ENCODE measurements at places on chromosomes 7 and 10. TPM values are rescaled to one million over a fixed set of nuclear protein-coding genes. Genes with fewer than 3 reads are reported as not detected.
A peak's percentile ranks its signal among the peaks of the same experiment; 100 is the strongest.

Gene ACTR1A
- 74.7 TPM for polyA plus RNA-seq

Gene AOC1
- 99.1 TPM for polyA plus RNA-seq

Gene SSC4D
- 12.9 TPM for polyA plus RNA-seq

Gene UCMA
- polyA plus RNA-seq, result not detected

Gene LCOR
- 2.8 TPM for polyA plus RNA-seq

Gene CYP2E1
- polyA plus RNA-seq, result 3.4 TPM

Gene SPAG6
- 0.30 TPM for polyA plus RNA-seq

Gene ZNF487
- polyA plus RNA-seq, result 9.7 TPM

Gene OR9A2
- not detected for polyA plus RNA-seq

Gene TMEM139
- 108 TPM for polyA plus RNA-seq

Gene HOXA10
- polyA plus RNA-seq, result 17.9 TPM

DNA sequence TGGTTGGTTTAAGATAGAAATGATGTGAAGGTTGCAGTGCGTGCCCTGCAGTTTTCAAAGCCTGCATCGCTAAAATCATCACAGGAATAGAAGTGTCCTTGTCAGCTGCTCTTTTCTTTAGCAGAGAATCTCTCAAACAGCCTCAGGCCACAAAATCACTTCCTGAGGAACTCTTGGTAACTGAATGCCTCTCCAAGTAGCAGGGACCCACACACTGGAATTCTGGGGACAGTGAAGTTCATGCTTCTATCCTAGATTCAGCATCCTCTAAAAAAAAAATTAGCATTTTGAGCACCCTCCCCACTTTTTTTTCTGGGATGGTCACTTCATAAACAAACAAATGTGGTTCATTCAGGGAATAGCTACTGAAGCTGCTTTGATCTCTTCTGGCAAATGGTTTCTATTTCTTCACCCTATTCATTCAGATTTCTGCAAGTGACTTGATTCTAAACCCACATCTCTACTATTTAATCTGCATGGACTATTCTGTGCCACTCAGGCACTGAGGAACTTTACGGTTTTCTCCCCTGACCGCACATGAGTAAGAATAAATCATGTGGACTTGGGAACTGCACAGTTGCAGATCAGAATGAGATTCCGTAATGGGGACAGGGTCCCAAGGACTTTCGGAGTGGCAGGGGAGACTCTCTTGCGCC lies 306.9 kb downstream of the FRMD4A start:
- no peak for DNase-seq

GRCh38 chr7:117325836-117326235 lies 3.0 kb upstream of the WNT2 start:
- DNase-seq, result no peak

- no peak for DNase-seq
Observed at GRCh38 chr7:22612776-22613175, 112.8 kb upstream of the STEAP1B start.

- DNase-seq, result no peak
Observed at GRCh38 chr7:151793531-151793951, 83.4 kb downstream of the PRKAG2 start.

- DNase-seq, result no peak
Observed at GRCh38 chr7:65441010-65441409, 67.4 kb downstream of the ZNF92 start.

DNA sequence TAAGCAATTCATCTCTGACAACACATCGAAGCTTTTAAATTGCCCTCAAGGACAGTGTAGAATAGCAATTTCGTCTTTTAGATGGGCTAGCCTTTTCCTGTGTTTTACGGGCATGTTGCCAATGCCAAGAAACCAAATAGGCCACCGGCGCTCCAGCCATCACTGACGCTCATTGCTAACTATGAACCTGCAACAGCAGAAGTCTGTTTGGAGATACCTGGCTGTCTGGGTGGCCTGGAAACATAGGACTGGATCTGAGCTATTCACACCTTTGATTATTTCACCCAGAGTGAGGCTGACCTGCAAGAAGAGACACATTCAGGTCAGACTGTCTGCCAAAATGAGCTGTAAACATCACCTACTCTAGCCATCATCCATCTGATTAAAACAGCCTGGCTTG lies 12.0 kb downstream of the KPNA7 start:
- DNase-seq, result no peak

DNA sequence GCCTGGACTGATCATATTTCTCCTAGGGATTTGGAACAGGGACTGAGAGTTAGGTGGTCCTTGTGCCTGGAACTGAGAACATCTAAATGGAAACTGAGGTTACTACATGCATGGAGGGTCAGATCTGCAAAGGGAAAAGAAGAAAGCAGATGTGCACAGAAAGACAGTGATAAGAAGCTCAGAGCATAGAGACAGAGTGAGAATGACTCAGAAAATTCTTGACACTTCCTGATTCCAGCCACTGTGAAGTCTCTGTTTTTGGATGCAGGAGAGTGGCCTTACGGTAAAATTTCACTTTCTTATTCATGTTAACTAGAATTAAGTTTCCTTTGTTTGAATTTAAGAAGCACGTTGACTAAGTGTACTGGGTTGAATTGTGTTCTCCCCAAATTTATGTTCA lies 241.7 kb downstream of the TMEM26 start:
- DNase-seq, result no peak

DNA sequence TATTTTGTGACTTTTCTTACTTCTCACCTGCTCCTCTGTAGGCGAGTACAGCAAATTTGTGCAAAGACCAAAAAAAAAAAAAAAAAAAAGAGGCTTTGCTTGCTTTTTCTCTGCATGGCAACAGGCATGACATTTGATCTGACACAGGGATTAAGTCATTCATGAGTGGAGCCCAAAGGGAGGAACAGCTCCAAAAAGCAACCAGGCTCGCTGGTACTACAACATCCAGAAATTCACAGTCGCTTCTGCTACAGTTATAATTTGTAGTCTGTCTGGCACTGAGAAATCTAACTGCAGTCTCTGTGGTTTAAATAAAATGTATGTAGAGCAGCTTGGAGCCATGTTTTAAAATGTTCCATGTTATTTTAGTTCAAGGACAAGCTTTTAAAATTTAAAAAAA lies 31.7 kb downstream of the MKX start:
- DNase-seq, result peak; percentile 51

DNA sequence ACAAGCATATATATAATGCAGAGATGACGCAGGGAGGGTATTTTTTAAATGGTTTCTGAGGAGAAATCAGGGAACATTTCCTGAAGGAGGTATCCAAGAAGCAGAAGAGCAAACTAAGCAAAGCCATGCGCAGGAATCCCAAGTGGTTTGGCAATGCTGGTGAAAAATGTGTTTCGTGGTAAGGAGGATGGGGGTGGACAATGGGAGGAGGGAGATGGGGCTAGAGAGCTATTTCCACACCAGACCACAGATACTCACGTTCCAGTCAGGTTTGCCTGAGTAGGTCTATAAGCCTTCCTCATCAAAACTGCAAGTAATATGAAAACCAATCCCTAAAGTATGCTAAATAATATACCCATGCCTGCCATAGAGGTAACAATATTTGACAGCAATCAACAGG lies 223.7 kb upstream of the MKLN1 start:
- no peak for DNase-seq

GRCh38 chr7:73892003-73892999 lies 31.3 kb downstream of the TMEM270 start:
- no peak for DNase-seq

DNA sequence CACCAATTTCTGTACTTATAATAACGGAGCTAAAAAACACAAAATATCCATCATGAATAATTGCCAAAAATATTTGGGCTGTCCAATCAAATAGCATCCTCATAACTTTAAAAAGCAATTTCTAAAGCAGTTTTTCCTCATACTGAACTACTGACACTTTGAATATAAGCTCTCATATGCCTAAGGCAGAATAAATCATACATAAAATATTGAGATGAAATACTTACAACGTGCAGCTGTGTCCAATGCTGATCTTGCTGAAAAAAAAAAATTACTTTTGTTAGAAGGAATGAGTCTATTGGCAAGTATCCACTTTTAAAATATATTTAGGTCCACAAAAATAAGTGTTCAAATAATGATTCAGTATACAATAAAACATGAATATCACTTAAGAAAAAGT lies 24.2 kb downstream of the FAM3C start:
- no peak for DNase-seq

- DNase-seq, result no peak
Observed at GRCh38 chr7:127346575-127347256, 45.8 kb downstream of the ZNF800 start.

GRCh38 chr7:76142861-76143260 lies 58.8 kb upstream of the SRRM3 start:
- no peak for DNase-seq

GRCh38 chr7:30308389-30308788 lies 24.0 kb downstream of the ZNRF2 start:
- no peak for DNase-seq

GRCh38 chr10:24854256-24854655 lies 98.2 kb downstream of the PRTFDC1 start:
- no peak for DNase-seq

- DNase-seq, result no peak
Observed at GRCh38 chr10:119301397-119301796, 94.0 kb downstream of the GRK5 start.

DNA sequence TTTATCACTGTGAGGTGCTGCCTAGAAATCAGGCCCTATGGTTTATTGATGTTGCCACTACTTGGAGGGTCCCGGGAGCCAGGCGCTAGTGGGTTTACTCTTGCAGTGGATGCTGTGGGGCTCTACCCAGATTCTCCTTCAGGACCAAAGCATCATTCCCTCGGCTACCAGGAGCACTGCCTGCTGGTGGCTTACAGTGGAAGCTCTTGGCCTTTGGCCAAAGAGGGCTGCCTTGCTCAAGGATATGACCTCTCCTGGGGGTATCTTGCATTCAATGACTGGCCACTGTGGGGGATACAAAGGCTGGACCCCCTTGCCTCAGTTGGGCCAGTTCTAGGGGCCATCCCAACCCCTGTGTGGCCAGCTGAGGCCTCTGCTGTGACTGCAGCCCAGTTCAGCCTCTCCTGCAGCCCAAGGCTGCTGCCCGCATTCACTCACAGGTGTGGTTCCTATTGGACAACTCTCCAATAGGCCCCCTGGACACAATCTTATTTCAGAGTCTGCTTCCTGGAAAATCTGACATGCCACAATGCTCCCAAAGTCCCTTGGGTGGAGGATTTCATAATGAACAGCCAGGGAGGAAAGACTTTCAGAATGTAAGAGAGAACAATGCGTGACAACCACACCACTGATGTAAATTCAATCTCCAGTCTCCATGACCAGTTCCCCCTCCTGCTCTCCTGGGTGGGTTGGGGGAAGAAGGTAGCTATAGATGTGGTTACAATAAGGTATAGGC lies 196.3 kb downstream of the SNX10 start:
- no peak for DNase-seq

GRCh38 chr10:33139181-33139646 lies 181.2 kb upstream of the ITGB1 start:
- no peak for DNase-seq

- no peak for DNase-seq
Observed at GRCh38 chr7:93860261-93860660, 30.3 kb downstream of the TFPI2 start.

GRCh38 chr10:2831509-2831908 lies 235.8 kb upstream of the PFKP start:
- no peak for DNase-seq

DNA sequence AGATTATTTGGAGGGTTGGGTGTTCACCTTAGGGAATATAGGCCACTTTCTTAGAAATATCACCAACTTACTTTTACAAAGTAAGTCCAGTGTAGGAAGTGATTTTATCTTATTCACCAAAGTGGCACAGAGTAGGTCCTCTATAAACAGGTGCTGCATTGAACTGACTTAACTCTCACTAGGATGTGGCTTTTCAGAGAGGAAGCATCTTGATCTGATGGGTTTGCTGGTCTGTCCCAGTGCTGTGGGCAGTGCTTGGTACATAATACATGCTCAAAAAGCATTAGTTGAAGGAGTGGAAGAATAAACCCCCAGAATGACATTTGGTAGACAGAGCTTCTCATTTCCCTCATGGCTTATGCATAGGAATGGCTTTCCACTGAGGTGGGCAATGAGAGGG lies 334.7 kb downstream of the LRMDA start:
- no peak for DNase-seq

DNA sequence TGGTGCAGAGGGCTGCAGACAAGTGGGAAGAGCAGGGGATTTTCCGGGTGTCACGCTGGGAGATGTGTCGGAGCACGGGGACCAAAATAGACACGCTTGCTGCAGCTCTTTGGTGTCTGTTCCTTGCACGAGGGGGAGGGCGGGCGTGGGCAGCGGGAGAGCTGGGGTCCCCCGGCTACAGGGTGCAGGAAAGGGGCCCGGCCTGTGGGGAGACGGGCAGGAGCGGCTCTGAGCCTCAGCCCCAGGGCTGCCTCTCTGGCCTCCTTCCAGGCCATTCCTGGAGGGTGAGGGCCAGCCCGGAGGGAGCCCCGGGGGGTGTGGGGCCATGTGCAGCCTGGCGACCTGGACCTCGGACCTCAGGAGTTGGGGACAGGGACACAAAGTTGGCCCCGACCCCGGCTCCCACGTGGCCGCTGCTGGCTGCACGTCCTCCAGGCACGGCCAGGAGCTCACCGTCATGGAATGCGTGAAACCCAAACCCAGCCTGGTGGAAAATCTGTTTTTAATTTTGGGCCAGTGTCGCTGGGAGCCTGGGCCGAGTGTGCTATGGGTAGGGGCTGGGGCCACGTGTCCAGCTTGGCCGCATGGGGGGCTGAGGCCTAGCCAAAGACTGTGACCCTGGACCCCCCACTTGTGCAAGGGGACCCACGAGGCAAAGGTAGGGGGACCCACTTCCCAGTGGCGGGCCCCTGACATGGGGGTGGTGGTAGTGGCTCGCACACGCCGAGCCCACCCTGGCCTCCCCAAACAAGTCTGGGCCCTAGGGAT lies 6.6 kb downstream of the TTYH3 start:
- no peak for DNase-seq

DNA sequence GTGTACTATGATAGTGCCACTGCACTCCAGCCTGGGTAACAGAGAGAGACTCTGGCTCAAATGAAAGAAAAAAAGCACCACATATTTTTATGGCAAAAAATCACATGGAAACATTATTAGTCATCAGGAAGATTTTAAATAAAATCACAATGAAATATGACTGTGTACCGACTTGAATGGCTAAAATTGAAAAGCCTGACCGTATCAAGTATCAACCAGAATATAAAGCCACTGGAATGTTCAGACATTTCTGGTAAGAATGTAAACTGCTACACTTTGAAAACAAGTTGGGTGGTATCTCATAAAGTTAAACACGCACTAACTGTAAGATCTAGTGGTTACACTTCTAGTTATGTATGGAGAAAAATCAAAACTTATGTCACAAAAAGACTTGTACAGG lies 306.7 kb upstream of the MBL2 start:
- DNase-seq, result no peak

DNA sequence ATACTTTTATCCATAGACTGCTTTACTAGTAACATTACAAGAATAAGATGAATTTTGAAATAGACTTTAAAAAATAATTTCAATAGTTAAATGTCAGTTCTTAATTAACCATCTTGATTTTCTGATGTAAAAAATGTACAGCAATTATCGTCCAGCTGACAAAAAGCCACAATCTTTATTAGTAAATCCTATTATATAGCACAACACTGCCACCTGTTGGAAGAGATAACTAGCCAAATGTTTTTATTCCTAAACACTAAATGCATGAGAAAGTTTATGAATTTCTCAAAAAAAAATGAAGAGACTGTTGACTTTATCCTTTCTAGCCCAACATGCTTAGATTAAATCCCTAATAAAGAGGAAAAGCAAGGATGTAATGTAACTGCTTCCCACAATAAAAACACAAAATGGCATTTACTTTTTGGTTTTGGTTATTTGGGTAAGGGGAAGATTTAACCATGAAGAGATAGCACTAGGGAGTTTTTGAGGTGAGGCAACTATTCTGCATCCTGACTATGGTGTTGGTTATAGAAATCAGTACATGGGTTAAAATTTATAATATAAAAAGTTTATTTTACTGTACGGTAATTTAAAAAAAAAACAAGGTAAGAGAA lies 8.0 kb downstream of the COA1 start:
- peak; percentile 45 for DNase-seq

Data from kidney (tissue), 22 donors.